Naive thymus-derived CD8-positive, alpha-beta T cell (primary cell): ENCODE measurements at places on chromosomes 12 and 14.

DNA sequence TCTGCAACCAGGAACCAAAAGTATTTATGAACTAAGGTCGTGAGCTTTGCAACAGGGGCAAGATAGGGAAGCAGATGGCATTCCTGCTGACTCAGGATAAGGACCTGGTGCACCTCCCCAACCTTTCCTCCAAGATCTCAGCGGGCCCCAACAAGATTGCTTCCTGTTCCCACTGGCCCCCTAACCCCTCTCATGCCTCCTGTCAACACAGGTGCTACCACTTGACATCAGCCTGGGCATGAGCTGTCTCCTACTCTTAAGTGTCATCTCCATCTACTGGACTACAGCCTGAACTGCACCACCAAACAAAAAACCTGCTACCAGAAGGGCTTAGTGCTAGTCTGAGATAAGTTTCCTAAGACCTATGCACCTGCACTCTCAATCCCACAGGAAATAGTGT is 32.7 kb downstream of the MED6 start:
- no peak for DNase-seq

- DNase-seq = no peak
Measured at GRCh38 chr14:80202888-80203562, 8.3 kb downstream of the DIO2 start.

DNA sequence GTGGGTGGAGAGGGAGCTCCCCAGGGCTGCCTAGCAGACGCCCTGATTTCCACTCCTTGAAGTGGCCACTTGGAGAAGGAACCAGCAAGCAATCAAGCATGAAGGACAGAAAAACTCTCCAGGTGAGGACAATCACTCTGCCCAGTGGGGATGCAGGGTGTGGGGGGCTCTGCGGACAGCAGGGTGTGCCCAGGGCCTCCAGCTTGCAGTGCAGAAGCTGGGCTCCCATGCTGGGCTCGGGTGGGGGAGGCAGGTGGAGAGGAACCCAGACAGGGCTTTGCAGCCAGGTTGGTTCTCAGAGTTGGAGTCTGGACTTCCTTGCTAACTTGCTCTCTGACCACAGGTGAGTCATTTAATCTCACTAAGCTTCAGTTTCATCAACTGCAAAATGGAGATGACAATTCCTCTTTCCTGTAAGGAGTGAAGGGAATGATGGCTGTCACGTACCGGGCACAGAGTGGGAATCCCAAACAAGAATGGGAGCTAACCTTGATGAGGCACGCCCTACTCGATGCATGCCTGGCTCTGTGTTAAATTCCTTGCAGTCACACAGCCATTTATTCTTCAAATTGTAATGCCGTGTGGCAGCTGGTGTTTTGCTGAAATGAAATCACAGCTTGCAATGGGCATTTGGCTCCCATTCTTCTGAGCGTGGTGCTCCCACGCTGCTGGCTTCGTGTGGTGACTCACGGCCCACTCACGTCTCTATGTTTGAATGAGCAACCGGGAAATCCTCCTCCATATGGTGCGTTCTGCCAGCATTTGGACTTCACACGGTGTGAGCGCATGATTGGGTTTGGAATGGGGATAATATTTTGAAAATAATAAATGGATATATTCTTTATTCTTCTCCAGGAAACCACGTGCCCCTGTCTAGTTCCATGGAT is 75.2 kb downstream of the PRIMA1 start:
- no peak for DNase-seq

DNA sequence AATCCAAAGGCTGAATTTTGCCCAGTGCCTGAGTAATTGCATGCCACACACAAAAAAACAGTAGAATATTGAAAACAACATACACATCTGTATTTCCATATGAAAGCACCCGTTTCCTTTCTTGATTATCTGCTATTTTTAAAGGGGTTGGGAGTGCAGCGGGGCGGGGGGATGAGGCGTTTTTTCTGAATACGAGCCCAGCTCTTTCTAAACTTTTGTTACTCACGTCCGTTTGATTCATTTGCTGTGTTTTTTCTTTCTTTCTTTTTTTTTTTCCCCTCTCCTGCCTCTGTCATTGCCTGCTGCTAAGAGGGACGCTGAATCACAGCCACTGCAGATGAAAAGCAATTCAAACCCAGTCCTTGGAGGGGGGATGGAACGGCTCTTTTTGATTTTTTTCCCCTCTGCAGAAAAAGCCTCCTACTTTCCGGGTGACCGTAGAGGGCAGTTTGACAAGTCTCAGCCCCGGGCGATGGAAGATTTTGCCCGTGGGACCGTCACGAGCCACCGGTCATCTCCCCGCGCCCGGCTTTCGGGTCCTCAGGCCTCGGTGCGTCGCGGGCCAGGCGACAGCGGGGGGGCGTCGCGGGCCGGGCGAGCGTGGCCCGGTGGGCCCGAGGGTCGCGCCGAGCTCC is 572 bp upstream of the RASSF8 start:
- DNase-seq = no peak
